ENCODE measurements at places on chromosomes 3 and 15. TPM values are rescaled to one million over a fixed set of nuclear protein-coding genes. Genes with fewer than 3 reads are reported as not detected.

DNA sequence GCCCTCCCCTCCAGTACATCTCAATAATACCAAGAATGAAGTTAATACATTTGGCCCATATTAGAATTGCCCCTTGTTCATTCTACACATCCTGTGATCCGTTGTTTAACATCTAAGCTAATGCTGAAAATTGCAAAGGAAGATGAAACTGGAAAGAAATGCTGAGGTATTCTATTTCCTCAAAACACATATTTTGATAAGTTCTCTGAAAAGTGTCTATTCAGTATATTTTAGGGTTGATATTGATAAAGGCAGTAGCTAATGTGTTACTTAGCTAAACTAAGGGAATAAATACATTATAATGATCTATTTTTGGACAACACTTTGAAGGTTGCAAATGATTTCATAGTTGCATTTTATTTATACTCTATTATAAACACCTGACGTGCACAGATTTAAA, 702.6 kb upstream of the ROBO1 start:
- no peak for DNase-seq

DNA sequence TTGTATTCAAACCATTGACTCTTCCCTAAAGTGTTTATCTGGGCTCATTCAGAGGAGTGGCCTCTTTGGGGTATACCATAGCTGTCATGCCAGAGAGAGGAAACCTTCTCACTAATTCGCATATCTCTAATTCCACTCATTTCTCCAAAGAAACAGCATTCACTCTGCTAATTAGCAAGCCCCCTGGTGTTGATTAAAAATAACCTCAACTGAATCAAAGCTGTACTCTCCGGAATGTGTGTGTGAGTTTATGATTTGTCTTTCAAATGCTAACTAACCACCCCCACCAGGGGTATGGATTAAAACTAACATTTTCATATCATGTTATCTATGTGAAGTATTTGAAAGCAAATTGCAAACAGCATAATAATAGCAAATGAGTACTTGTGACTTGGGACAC, 45.5 kb downstream of the PAQR5 start:
- no peak for DNase-seq

The MEGF11 gene
- 41.8 TPM for total RNA-seq

DNA sequence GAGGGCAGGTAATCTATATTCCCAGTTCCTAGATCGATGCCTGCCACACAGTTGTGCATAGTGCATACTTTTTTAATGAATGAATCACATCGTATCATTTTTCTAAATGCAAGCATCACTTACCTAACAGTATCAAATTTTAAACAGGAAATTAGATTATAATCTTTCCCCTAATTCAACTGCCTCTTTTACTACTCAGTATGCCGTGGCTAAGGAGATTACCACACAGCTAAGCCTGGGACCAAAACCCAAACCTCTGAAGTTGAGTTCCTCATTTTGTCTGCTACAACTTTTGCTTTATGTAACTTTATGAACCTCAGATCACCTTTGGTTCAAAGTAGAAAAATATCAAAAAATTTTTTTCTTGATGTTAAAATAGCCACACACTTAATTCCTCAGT, 53.2 kb upstream of the FNDC3B start:
- no peak for DNase-seq

- peak; percentile 12 for DNase-seq
Observed at GRCh38 chr3:38541806-38542205, 45.7 kb downstream of the EXOG start.

GRCh38 chr3:9762871-9763270, 6.9 kb downstream of the CAMK1 start:
- DNase-seq = no peak

Data from kidney (tissue), 22 donors.